ENCODE measurements at places on chromosomes 7 and 10.

DNA sequence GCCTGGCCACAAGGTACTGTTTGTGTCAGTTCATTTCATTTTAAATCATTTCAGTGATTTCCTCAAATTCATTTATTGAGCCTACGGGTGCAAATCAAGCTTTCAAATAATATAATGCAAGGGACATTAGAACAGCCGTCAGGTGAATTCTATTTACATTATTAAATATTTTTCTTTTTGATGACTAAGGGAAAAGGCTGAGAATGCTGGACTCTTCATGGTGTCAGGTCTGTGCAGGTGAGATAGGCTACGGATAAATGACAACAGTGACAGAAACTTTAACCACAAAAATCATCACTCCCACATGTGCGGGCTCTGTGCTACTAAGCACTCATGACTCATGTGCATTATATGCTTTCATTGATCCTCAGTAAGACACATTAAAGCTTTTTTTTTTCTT, 149.2 kb upstream of the ZNF716 start:
- no peak for DNase-seq

DNA sequence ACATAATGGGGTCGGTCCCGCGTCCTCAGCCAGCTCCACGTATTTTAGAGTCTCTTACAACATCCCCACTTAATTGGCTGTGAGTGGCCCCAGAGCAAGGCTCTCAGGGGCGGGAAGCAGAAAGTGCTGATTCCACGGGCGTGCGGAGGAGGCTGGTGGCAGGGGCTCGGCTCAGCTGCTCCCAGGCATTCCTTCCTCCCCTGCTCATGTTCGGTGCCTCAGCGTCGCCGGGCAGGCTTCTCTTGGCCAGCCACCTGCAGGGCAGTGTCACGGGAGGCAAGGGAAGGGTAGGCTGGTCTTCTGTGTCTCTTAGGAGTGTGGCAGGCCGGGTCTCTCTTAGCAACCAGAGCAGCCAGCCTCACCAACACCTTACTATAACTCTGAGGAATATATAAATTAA, 33.8 kb downstream of the IL15RA start:
- DNase-seq: no peak

GRCh38 chr7:43296306-43296705, 183.9 kb downstream of the HECW1 start:
- no peak for DNase-seq

DNA sequence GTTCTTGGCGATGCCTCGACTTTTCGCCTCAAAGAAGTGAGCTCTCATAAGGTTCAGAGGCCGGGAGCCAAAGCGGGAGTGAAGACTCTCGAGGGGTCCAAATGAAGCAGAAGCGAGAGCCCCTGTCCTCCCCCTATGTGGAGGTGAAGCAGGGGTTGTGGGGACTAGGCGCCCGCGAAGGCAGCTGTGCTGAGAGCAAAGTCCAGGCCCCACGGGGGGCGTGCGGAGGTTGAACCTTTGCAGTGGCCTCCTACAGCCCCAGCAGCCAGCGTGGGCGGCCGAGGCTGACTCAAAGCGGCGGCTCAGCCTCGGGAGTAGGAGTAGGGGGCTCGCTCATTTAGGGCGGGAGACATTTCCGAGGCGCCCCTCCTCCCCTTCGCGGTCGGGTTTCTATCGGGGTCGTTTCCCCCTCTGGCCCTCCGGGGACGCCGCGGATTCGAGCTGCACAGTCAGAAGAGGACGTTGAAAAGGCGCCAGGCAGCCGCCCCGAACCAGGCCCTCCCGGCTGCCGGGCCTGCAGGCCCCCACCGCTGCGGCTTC, 553 bp upstream of the ADD3 start:
- no peak for DNase-seq

DNA sequence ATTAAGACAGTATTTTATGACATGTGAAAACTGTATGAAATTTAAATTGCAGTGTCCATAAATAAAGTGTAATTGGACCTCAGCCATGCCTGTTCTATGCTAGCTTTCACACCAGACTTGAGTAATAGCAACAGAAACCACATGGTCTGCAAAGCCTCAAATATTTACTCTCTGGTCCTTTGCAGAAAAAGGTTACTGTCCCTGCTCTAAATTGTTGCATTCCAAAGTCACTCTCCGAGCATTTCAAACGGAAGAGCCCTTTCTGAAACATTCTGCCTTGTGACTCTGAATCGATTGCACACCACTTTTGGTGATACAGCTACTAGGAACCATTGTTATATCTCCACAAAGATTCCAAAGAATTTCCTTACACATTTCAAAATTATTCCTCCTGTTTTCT, 81.0 kb upstream of the STK17A start:
- no peak for DNase-seq

GRCh38 chr10:132507409-132507955, 30.1 kb upstream of the INPP5A start:
- no peak for DNase-seq

- DNase-seq: no peak
Measured at GRCh38 chr7:516606-517456, 2.8 kb downstream of the PDGFA start.

DNA sequence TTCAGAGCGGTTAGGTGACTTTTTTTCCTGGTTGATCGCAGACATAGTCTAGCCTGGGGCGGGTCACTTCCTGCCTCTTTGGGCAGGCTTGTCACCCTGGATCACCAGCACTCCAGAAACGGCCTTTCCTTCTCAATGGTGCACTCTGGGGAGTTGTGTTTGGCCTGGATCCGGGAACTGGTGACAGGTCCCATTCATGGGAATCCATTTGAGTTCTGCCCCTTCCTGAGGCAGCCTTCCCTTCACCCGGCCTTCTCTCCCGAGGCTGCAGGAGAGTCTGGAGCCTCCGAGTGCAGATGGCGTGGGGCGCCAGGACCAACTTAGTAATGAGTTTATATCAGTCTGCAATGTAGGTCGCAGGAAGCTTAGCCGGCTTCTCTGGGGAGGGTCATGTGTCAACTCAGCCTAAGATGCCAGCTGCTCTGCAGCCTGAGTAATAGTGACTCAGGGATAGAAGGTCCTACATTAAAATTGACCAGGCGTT, 54.2 kb downstream of the TACR2 start:
- no peak for DNase-seq

DNA sequence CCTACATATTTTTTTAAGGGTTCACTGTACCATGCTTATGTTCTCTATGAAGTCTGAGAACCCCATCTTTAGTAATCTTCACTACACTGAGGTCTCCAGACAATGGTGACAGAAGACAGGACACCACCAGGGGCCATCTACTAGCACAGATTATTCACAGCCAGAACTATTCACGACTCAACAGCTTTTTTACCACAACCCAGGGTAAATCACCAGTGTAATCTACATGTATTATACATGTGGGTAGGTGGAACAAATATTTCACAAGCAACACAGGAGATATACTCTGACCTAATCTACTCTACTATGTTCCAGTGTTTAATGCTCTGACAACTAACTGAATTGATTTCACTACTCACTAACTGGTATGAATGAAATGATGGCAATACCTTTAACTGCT, 136.1 kb downstream of the ELMO1 start:
- DNase-seq: no peak

DNA sequence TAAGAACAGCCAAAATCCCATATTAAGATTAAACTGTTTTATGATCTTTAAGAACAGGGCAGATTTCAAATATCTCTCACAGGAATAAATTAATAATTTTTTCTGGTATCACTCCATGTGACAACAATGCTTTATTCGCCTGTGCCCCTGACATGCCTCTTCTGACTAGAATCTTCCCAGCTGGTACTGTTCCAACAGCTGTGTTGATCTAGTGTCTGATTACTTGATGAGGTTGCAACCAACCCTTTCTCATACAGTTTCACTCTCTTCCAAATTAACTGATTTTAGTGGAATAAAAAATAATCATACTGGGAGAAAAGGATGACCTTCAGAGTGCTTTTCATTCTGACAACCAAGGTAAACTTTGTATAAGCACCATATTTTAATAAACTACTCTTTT, 151.9 kb downstream of the CHRM2 start:
- no peak for DNase-seq

GRCh38 chr7:46352004-46352954, 431.2 kb upstream of the IGFBP3 start:
- DNase-seq: no peak

GRCh38 chr7:107998660-107999480, 4.1 kb downstream of the LAMB1 start:
- DNase-seq: no peak

- no peak for DNase-seq
Measured at GRCh38 chr7:2572101-2572842, 13.5 kb downstream of the IQCE start.

DNA sequence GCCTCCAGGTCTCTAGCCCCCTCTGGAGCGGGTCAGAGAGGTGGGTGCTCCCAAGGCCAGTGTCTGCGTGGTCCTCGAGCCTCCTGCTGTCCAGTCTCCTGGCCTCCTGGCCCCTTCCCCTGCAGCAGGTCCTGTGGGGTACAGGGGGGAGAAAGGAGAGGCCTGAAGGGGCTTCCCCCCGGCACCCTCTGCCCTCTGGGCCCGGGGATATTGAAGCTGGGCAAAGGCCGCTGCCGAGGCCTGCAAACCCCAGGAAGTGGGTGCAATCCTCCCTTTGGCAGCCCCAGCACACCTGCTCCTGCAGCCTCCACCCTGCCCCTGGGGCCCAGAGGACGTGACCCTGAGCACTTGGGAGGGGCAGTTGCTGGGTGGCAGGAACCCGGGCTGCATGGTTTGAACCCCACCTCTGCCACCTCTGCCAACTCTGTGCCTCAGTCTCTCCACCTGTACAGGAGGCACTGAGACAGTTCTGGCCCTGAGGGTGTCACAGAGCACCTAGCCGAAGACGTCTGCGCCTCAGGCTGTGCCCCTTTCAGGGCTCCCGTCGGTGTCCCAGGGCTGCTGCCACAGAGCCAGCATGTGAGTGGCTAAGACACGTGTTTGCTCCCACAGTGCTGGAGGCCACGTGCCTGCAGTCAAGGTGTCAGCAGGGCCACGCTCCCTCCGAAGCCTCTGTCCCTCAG, 59.1 kb upstream of the INPP5A start:
- DNase-seq: no peak

DNA sequence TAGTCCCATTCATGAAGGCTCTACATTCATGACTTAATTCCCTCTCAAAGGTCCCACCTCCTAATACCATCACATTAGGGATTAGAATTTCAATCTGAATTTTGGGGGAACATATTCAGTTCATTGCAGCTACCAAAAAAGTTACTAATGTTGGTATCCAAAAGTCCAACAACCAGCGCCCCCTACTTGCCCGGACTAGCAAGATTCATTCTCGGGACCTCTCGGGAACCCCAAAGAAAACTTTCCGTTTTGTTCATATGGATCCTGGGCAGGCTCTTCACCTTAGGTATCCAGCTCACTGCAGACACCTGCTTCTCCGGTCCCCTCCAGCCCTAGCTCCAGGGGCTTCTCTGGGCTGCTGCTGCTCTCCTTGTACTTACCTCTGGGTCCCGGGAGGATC, 8.9 kb upstream of the GRK5 start:
- no peak for DNase-seq

Measured in NCI-H2081 treated with DMSO at 0.1 percent for 48 hours (cell line).